IMR-90 (cell line): ENCODE measurements at places on chromosomes 1 and 21. TPM values are rescaled to one million over a fixed set of nuclear protein-coding genes. Genes with fewer than 3 reads are reported as not detected.

Gene TMPRSS15
- not detected in 2 replicates for polyA plus RNA-seq

Gene SMIM1
- 3.4 and 7.6 TPM in 2 replicates for polyA plus RNA-seq

Gene OLFML3
- 66.6 and 71.3 TPM in 2 replicates for polyA plus RNA-seq

Gene SFN
- polyA plus RNA-seq = 0.17 and 0.34 TPM in 2 replicates

Gene SPATA21
- polyA plus RNA-seq = not detected in 2 replicates

Gene RPL22
- 131 and 154 TPM in 2 replicates for polyA plus RNA-seq

Gene PLPPR4
- polyA plus RNA-seq = 3.9 and 4.5 TPM in 2 replicates
